ENCODE measurements at places on chromosomes 11 and 22. TPM values are rescaled to one million over a fixed set of nuclear protein-coding genes. Genes with fewer than 3 reads are reported as not detected.

Gene NAALAD2
- total RNA-seq, result 0.10 TPM

Gene MS4A4E
- total RNA-seq, result not detected

Gene PAMR1
- 1.8 TPM for total RNA-seq

DNA sequence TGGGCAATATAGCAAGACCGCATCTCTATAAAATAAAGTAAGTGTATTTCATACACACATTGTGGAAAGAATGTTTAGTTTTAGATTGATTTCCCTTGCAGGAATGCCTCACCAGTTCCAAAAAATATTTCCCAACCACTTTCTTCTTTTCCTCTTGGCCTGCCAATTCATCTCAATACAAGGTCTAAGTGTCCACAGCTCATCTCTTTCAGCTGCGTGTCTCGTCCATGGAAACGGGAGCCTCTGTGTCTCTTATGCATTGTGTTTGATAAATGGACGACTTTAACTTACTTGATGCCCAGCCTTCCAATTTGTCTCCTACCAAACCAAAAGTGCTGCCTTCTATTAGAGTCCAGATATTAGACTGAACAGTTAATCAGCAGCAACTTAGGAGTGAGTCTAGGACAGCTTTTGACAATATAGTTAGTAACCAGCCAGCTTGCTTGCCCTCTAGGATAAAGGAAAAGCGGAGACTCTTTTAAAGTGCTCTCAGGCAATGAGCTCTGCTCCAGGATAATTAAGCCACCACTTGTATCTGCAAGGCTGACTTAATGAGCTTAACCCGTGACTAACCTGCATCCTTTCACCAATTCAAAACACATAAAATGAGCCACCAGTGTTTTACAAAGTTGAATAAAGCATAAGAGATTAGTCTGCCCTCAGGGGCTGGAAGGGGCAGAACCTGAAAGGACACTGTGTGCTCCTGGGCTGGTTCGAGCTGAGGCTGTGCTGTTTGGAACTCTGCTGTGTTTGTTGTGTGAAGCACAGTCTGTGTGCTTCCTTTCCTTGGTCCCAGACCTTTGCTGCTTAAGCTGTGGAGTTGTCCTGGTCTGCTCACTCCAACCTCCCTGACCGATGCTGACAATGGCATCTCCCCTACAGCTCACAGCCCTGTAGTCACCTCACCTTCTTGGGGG lies 27.5 kb downstream of the FBXO7 start:
- peak; percentile 30 for DNase-seq

GRCh38 chr22:46287873-46288751 lies 8.6 kb upstream of the GTSE1 start:
- no peak for DNase-seq

GRCh38 chr11:121298774-121299173 lies 6.2 kb downstream of the SC5D start:
- no peak for DNase-seq

DNA sequence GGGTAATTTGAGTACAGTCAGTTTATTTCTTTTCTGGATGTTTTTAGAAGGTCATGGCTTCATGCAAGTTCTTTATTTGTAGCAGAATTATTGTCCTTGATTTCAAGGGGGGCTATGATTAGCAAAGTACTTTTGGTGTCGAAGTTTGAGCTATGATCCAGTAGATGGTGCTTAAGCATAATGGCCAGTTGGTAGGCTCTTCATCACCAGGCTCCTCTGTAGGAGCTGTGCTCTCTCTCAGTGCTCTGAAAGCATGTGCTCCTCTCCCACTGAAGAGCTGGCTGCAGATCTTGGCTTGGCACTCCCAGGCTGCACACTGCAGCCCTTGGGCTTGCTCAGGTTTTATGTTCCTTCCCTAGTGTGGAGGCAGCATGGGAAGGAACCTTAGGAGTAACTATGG lies 852.7 kb downstream of the LUZP2 start:
- no peak for DNase-seq

Data from renal cortical epithelial cell (primary cell).